ENCODE measurements at places on chromosomes 7 and 10.

- H3K27me3 ChIP-seq, result peaks cover 2% of the 10 kb centered on the region
- peaks cover 23% of the 10 kb centered on the region for H3K4me1 ChIP-seq
- DNase-seq, result no peak
- no peak overlapping the region for H3K27ac ChIP-seq
These were observed 225.0 kb upstream of the ZNF32 start for GRCh38 chr10:43873717-43874116.

- no peak overlapping the region for H3K4me3 ChIP-seq
- no peak for DNase-seq
These were observed 32.3 kb downstream of the ATRNL1 start for GRCh38 chr10:115125505-115125904.

- no peak overlapping the region for H3K27ac ChIP-seq
- H3K36me3 ChIP-seq, result peaks cover 8% of the 10 kb centered on the region
- peaks cover 43% of the 10 kb centered on the region for H3K4me1 ChIP-seq
- H3K4me3 ChIP-seq, result no peak overlapping the region
- H3K27me3 ChIP-seq, result no peaks in the 10 kb centered on the region
- DNase-seq, result no peak
These were observed 162.9 kb downstream of the RGS10 start for GRCh38 chr10:119379466-119380071.

- DNase-seq, result no peak
- H3K36me3 ChIP-seq, result no peaks in the 10 kb centered on the region
- peaks cover 5% of the 10 kb centered on the region for H3K4me1 ChIP-seq
- H3K4me3 ChIP-seq, result no peak overlapping the region
- H3K27me3 ChIP-seq, result peaks cover 11% of the 10 kb centered on the region
- H3K27ac ChIP-seq, result no peak overlapping the region
These were observed 69.5 kb upstream of the GDF10 start for GRCh38 chr10:47230482-47230881.

- peaks cover 57% of the 10 kb centered on the region for H3K27me3 ChIP-seq
- peak; percentile 60 for DNase-seq
- no peaks in the 10 kb centered on the region for H3K36me3 ChIP-seq
- H3K4me1 ChIP-seq, result peaks cover 42% of the 10 kb centered on the region
- H3K27ac ChIP-seq, result peak overlapping the region; percentile 89
These were observed 1.1 kb downstream of the SFMBT2 start for GRCh38 chr10:7409732-7410168.

DNA sequence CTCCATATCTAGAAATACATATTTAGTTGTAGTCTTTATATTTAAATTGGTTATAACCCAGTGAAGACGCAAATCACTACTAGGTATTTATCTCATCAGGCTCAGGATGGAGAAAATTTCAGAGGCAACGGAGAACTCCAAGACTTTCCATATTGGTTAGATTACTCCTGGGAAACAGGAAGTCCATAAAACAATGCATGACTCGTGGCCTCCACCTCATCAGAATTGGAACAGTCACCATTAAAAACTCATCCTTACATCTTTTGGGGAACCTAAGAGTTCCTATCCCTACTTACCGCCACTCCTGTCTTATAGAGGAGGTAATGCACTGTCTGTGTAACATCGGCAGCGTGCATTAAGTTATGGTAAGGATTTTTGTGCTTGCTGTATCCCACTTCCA lies 177.6 kb downstream of the PPP1R17 start:
- no peaks in the 10 kb centered on the region for H3K27me3 ChIP-seq
- no peak for DNase-seq
- H3K4me1 ChIP-seq, result no peaks in the 10 kb centered on the region
- no peaks in the 10 kb centered on the region for H3K36me3 ChIP-seq
- no peak overlapping the region for H3K27ac ChIP-seq

- H3K4me1 ChIP-seq, result peaks cover 5% of the 10 kb centered on the region
- no peaks in the 10 kb centered on the region for H3K36me3 ChIP-seq
- peaks cover 17% of the 10 kb centered on the region for H3K27me3 ChIP-seq
- no peak overlapping the region for H3K27ac ChIP-seq
- no peak overlapping the region for H3K4me3 ChIP-seq
These were observed 14.5 kb downstream of the GPRIN2 start for GRCh38 chr10:46541735-46542566.

All from muscle of leg (tissue), 16 donors.